Stimulated activated naive CD4-positive, alpha-beta T cell treated with Interleukin-2 at 50 U/mL for 16 hours (primary cell): ENCODE measurements at places on chromosomes 2 and 18.

DNA sequence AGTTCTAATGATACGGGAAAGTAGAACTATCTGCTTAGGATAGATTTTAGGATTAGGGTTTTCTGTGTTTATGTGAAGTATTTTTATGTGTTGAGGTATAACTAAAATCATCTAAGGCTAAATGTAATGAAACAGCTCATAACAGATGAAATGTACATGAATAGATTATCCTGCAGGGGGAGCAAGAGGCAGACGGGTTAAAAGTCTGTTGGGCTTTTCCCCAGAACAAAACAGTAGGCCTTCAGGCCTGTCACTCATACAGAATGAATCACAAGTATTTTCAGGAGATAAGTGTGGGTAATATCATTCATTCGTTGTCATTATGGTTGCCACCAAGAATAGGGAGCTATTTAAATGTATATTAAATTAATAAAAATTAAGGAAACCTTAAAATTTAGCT lies 107.9 kb upstream of the IL1R2 start:
- DNase-seq = peak; percentile 16

GRCh38 chr2:181319286-181319685 lies 137.9 kb upstream of the ITGA4 start:
- DNase-seq = no peak

DNA sequence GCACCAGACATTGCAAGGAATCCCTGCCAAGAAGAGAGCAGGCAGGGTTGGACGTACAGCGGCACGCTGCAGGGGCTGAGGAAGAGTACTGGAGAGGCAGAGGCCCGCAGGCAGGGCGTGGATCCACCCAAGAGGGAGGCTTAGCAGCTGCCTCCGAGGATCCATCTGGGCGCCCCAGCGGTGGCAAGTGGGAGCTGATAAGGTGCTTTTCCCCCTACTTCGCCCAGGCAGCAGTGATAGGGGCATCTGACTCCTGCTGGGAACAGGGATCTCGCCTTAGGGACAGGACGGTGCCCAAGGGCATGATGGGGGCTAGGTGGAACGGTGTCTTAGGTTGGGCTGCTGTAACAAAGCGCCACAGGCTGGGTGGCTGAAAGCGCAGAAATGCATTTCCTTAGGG lies 67.4 kb upstream of the HS6ST1 start:
- DNase-seq = no peak

GRCh38 chr2:108855194-108855593 lies 68.6 kb downstream of the CCDC138 start:
- no peak for DNase-seq

- DNase-seq = no peak
Measured at GRCh38 chr18:21183670-21184069, 58.4 kb upstream of the GREB1L start.

DNA sequence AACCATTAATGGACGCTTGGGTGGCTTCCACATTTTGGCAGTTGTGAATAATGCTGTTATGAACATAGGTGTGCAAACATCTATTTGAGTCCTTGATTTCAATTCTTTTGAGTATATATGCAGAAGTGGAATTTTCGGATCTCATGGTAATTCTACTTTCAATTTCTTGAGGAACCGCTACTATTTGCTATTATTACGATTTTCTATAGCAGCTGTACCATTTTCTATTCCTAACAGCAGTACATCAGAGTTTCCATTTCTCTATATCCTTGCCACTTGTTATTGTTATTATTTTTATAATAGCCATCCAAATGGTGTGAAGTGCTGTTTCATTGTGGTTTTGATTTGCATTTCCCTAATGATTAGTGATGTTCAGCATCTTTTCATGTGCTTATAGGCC lies 69.5 kb downstream of the KIF5C start:
- DNase-seq = no peak

GRCh38 chr2:227016894-227017293 lies 147.1 kb downstream of the COL4A4 start:
- DNase-seq = no peak

GRCh38 chr2:1826226-1826905 lies 82.1 kb upstream of the PXDN start:
- no peak for DNase-seq

GRCh38 chr18:13019301-13019700 lies 28.1 kb downstream of the CEP192 start:
- DNase-seq = no peak

DNA sequence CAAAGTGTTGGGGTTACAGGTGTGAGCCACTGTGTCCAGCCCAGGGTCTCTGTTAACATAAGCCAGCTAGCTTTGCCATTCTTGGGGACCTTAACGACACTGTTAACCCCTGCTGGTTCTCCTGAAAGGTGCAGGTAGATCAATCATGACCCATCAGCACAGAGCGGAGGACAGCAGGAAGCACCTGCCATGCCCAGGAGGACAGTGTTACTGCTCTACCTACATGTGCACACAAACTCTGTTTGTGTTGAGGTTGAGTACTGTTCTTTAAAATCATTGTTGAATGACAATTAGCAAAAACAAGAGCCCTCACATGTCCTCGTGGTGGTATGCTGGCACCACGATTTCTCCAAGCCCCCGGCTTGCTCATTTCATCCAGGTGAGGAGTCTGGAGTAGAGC lies 120.9 kb downstream of the FAM210A start:
- no peak for DNase-seq

GRCh38 chr2:82257796-82258555 lies 1953.4 kb upstream of the LRRTM1 start:
- DNase-seq = no peak

DNA sequence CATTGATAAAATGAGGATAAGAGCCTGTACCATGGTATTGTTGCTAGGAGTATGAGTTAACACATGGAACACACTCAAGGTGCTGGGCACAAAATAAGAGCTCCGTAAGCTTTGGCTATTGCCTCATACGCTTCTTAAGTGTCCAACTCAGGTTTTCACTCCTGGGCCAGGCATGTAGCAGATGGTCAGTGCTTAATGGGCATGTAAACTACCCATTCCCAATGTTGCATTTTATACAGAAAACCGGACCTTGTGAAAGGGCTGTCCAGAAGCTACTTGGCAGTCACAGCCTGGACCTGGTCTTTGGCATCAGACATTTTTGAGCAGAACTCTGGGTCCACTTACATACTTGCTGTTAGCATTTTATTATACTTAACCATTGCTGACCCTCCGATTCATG lies 26.9 kb downstream of the MGAT5 start:
- no peak for DNase-seq

DNA sequence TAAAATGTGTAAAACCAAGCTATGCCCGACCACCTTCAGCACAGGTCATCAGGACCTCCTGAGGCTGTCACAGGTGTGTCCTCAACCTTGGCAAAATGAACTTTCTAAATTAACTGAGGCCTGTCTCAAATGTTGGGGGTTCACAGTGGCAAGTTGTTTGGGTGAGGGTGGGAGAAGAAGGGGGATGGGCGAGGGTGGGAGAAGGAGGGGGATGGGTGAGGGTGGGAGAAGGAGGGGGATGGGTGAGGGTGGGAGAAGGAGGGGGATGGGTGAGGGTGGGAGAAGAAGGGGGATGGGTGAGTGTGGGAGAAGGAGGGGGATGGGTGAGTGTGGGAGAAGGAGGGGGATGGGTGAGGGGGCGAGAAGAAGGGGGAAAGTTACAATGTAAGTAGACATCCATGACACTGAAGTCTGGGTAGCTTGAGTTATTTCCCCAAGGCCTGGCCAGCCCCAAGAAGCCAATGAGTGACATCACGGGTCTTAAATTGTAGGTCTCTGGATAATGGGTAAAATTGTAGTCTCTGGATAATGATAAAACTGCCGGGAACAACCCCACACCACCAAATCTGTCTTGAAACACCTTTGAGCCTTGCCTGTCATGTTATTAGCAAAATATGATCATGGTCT lies 56.3 kb downstream of the TIMM21 start:
- no peak for DNase-seq

GRCh38 chr2:227177592-227178336 lies 13.3 kb downstream of the COL4A3 start:
- no peak for DNase-seq

- DNase-seq = no peak
Measured at GRCh38 chr2:182324665-182325064, 102.2 kb downstream of the PDE1A start.

GRCh38 chr2:241035818-241036396 lies 37.5 kb downstream of the SNED1 start:
- peak; percentile 28 for DNase-seq

GRCh38 chr18:40685219-40685618 lies 1269.8 kb upstream of the PIK3C3 start:
- DNase-seq = no peak

- no peak for DNase-seq
Measured at GRCh38 chr2:67674668-67675067, 277.5 kb downstream of the ETAA1 start.

DNA sequence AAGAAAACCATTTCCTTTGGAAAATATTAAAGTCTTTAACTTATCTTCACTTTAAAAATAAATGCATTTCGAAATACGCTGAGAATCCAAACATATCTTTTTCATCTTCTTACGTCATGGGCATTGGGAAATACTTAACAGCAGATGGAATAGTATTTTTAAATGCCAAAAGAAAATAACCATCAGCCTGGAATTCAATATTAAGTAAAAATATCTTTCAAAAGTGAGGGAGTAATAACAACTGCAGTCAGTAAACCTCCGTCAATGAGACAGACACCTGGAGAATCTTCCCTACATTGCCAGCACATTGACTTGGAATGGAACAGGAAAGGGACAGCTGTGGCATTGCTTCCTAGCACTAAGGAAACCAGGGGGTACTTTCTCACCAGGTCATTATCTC lies 290.4 kb upstream of the TNP1 start:
- DNase-seq = no peak

- no peak for DNase-seq
Measured at GRCh38 chr2:221458578-221458977, 113.5 kb downstream of the EPHA4 start.

- no peak for DNase-seq
Measured at GRCh38 chr18:67818432-67818831, 301.9 kb upstream of the DSEL start.

- no peak for DNase-seq
Measured at GRCh38 chr2:69459936-69460335, 22.7 kb upstream of the NFU1 start.

DNA sequence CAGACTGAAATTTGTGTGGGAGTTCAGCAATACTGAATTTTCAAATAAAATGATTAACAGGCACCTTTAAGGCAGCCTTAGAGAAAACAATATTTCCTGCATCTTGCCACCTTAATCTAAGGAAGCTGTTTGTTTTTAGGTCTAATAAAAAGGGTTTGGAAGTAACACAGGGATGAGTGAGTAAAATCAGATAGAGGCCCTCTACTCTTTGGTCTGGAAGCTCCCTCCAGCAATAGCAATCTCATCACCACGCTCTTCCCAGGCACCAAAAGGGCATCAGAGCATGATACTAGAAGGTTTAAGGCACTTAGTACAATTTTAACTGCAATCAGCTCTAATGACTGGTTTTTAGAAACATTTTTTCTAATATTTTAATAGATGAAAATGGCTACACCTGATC lies 155.6 kb downstream of the VWC2L start:
- DNase-seq = no peak

GRCh38 chr2:100046961-100047947 lies 95.1 kb downstream of the AFF3 start:
- no peak for DNase-seq

DNA sequence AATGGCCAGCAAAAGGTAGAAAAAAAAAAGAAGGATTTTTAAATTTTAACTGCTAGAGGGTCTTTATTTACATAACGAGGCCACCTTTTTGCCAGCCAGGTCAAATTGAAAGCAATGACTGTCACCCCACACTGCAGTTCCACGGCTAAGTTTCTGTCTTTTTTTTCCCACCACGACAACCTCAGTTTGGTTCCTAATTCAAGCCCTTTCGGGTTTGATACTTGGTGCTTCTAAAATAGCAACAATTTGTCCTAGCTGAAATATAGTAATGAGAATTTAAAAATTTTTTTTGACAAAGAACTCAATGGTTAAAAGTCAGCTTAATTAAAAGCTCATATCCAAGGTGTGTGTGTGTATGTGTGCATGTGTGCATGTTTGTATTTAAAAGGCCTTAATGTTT lies 16.4 kb upstream of the NMS start:
- DNase-seq = no peak

DNA sequence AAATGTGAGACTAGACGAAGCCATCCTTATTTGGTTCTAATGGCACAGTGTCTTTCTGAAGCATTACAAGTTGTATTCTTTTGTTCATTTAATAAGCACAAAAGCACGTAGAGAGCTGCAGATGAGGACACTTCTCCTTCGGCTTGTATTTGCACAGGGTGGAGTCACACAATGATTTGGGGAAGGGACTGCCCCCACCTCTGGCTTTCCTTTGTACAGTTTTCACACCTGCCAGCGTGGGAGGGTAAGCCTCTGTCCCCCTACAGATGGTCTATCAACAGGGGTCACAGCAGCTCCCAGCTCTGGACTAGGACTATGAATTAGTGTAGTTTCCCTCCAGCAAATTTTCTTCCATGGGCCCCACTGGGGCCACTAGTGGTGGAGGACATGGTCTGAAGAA lies 108.2 kb upstream of the KLHL14 start:
- DNase-seq = no peak

GRCh38 chr18:33184958-33185357 lies 255.6 kb downstream of the CCDC178 start:
- DNase-seq = no peak

- DNase-seq = no peak
Measured at GRCh38 chr2:156017341-156017885, 315.1 kb downstream of the NR4A2 start.

GRCh38 chr2:43136876-43137275 lies 89.5 kb downstream of the ZFP36L2 start:
- DNase-seq = peak; percentile 75

DNA sequence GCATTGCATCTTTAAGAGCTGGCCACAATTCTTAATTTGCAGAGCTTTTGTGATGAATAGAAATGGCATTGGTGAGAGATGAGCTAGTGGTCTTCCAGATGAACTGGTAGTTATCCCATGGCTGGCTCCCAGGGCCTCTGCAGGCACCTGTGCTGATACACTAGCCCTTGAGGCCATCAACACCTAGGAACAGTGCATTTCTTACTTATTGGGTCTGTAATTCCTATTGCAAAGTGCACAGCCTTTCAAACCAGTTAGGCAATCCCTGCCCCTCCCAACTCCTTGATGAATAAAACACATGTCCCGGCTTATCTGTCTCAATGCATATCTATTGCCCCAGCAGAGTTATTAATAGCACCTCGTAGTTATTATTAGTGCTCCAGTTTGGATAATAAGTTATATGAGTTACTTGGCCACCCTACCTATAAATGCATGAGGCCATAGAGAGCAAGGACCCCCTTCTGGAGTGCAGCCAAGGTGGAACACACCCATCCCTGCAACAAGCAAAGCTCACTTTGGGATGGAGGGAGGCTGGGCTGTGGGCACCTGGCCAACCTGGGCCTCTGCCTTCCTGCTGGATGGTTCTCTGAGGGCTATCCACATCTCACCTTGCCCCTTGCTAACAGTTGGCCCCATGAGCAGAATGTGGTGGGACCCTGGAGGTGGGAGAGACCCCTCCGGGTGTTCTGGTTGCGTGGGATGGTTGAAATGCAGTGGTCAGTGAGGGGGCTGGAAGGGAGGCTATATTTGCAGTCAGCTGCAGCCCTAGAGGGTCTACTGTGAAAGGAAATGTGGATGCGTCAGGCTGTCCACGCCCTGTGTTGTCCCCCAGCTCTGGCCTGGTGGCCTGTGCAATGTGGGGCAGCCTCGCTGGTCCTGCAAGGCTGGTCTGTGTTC lies 455.9 kb upstream of the HS6ST1 start:
- no peak for DNase-seq
